Activated CD4-positive, alpha-beta T cell treated with anti-CD3 and anti-CD28 coated beads for 1 hour (primary cell): ENCODE measurements at places on chromosomes 5 and 9.

DNA sequence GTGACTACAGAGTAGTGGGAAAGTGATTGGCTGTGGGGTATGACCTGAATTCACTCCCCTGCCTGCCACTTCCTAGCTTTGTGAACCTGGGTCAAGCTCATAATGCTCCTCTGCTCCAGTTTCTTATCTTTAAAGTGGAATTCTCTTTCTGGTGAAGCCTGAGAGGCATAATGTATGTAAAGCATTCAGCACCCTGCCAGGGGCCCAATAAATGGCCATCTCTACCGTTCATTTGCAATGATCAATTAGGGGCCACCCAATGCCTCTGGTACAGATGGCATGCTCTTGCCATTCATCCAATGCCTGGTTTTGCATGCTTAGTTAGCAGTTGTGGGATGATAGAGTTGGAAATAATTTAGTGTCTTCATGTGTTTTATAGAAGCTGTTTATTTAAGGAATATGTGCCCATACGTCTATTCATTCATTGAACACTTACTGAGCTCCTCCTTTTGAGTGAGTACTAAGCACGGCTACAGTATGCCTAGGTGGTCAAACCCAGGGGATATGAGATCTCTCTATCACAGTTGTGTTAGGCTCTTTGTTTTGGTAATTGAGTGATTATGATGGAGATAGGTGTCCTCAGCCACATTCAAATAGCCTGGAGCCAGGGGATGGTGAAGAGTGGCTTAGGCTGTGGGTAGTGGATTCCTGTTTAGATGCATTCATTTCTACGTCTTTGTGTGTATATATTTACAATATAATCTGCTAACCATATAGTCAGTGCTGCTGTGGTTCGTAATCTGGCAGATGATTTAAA, 15.3 kb downstream of the ZNF462 start:
- DNase-seq, result no peak

DNA sequence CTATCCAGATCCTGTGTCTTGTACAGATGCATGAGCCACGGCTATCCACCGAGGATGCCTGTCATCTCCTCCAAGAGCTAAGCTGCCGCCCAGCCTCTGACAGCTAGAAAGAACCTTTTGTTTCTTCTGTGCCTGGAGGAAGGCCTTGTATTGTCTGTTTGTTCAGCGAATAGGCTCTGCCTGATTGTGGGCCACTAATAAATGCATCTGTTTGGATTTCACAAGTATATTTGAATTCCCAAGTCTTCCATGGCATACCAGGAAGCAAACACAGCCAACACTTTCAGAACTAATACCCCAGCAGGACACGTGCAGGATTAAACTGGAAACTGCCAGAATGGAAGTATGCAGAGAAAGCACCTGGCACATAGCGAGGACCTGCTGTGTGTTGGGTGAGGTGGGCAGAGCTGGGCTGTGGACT, 92.7 kb upstream of the NEURL1B start:
- DNase-seq, result no peak

- peak; percentile 32 for DNase-seq
These were observed 38.7 kb downstream of the NLN start for GRCh38 chr5:65760504-65761275.

DNA sequence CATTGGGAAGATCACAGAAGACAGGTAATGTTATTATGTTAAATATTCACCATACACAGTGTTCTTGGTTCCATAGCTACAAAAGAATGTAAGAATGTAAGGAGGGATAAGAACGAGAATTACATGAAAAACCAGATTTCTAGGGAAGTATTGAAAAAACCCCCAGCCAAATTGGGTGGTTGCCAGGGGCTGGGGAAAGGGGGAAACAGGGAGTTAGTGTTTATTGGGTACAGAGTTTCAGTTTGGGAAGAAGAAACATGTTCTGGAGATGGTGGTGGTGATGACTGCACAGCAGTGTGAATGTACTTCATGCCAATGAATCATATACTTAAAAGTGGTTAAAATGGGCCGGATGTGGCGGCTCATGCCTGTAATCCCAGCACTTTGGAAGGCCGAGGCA, 40.3 kb downstream of the GLRX start:
- DNase-seq, result no peak

DNA sequence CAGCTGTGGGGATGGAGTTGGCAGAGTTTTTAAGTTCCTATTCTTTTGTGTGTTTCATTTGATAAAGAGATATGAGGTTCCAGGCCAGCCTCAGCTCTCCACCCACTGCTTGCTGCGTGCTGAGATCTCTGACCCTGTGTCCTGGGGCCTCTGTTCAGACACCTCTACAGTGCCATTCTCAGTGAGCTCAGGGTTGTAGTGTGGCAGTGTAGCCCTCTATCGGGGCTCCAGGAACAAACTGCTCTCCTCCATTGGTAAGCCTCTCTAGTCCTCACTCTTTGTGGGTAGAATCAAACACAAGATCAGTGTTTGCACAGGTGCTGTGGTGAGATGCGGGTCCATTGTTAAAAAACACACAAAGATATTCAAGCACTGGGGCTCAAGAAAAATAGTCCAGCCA, 386.6 kb upstream of the RPS23 start:
- no peak for DNase-seq

GRCh38 chr5:179610109-179610902, 13.2 kb downstream of the HNRNPH1 start:
- DNase-seq, result no peak

GRCh38 chr5:138663009-138663408, 87.8 kb upstream of the HSPA9 start:
- DNase-seq, result no peak

- no peak for DNase-seq
These were observed 203.1 kb upstream of the ARRDC3 start for GRCh38 chr5:91586232-91586631.

- no peak for DNase-seq
These were observed 90.9 kb downstream of the ANKRD55 start for GRCh38 chr5:56142233-56142613.

- DNase-seq, result no peak
These were observed 33.8 kb downstream of the PHF2 start for GRCh38 chr9:93610206-93610605.

- no peak for DNase-seq
These were observed 18.9 kb downstream of the ZNF354A start for GRCh38 chr5:178711572-178711971.

DNA sequence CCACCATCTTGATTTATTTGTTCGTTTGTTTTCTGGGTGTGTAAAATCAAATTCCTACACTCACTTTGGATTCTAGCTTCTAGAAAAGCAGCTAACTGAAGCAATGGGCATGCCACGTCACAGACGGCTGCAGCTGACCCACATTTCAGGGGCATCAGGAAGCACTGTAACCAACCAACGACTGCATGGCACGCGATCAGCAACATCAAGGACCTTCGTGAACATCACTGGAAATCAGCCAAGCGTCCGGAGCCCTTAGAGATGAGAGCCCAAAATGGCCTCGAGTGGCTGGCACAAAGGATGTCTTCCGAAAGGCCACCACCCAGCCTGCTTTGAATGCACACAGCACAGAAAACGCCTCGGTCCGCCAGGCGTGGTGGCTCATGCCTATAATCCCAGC, 191.1 kb downstream of the OLFM1 start:
- DNase-seq, result no peak

DNA sequence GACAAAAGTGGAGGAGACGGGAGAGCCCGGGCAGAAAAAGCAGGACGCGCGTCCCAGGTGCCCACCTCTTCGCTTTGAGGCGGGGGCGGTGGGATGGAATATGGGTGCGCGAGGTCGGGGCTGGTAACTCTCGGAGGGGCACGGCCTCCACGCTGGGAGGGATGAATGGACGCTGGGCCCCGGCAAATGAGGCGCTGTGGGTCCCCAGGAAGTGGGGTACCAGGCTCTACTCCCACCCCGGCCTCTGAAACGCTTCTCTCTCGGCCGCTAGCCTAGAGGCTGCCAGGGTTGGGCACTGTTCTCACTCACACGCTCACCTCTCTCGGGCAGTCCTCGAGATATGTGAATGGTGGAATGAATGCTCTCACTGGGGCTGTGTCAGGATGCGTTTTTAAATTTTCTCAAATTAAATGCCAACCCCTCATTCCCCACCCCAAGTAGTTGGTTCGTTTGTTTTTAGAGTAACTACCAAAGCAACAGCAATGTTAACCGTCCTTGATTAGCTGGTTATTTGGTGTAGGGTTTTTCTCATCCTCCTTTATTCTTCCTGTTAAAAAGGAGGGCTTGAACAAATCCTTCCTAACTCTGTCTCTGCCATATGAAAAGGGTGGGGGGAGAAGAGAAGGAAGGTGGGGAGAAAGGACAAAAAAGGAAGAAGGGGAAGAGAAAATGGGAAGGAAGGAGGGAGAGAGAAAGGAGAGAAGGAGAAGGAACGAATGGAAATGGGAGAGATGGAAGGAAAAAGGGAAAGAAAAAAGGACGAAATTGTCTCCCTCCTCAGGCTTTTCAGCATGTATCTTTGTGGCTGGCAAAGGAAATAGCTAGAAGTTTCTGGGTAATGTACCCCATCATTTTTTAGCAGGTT, 1.3 kb upstream of the EBF1 start:
- no peak for DNase-seq

DNA sequence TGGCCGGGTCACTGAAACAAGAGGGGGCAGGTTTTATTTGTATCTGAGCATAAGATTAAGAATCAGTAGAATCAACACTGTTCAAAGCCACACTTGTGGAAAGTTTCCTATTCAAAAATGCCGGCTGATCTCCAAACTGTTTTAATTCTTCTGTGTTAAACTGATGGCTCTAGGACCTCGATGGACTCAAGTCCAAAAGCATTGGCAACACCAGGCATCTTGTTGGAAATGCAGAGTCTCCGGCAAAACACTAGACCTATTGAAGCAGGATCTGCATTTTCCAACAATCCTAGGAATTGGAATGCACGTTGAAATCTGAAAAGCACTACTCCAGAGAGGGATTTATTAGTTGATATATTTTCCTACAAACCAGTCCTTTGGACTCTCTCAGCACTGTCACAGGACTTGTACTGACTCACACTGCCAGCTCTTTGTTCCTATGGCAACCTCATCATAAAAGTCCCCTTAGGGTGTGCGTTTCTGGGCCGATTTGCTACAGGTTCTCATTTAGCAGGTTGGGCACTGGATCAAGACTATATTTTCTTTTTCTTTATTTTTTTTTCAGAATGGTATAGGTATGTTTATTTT, 48.1 kb upstream of the PCA3 start:
- DNase-seq, result no peak

- DNase-seq, result no peak
These were observed 9.5 kb upstream of the IL3 start for GRCh38 chr5:132050661-132051552.

DNA sequence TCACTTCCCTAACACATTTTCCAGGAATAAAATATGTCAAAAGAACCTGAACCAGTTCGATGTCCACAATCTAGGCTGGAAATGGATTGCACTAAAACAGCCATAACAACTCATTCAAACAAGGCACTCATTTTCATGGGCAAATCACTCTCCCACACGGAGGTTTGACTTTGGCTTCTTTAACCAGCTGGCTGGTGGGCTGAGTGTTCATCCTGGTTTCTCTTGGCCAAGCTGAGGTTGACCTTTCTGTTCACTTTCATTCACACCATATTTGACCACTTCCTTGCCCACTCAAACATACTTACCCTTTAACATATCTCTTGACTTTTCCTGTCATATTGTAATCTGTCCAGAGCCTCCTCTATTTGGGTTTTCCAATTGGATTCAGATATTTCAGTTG, 5.4 kb downstream of the IL7R start:
- DNase-seq, result no peak

- DNase-seq, result no peak
These were observed 26.7 kb downstream of the FAM219A start for GRCh38 chr9:34431667-34432066.

GRCh38 chr5:160475864-160476438, 54.3 kb downstream of the PTTG1 start:
- DNase-seq, result no peak

DNA sequence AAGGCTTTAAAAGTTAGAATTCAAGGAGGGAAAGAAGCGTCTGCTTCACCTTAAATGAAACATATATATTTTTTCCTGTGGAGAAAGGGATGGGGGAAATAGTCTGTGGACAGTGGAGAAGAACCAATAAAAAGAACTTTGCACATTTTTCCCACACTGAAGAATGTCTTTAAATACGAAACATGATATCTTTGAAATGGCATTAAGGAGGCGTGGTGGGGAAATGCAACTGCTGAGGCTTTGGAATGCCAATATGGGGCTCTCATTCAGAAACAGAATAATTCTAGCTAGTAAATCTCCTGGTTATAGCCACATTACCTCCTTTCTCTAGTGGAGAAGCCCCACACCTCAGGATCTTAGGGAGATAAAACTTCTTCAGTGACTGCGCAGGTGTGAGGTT, 46.8 kb downstream of the TNC start:
- DNase-seq, result no peak

- no peak for DNase-seq
These were observed 67.8 kb downstream of the MED27 start for GRCh38 chr9:132011896-132012295.

GRCh38 chr5:68122439-68123328, 92.9 kb upstream of the PIK3R1 start:
- DNase-seq, result no peak

- DNase-seq, result no peak
These were observed 466.7 kb downstream of the ACTL7B start for GRCh38 chr9:108389056-108389455.

DNA sequence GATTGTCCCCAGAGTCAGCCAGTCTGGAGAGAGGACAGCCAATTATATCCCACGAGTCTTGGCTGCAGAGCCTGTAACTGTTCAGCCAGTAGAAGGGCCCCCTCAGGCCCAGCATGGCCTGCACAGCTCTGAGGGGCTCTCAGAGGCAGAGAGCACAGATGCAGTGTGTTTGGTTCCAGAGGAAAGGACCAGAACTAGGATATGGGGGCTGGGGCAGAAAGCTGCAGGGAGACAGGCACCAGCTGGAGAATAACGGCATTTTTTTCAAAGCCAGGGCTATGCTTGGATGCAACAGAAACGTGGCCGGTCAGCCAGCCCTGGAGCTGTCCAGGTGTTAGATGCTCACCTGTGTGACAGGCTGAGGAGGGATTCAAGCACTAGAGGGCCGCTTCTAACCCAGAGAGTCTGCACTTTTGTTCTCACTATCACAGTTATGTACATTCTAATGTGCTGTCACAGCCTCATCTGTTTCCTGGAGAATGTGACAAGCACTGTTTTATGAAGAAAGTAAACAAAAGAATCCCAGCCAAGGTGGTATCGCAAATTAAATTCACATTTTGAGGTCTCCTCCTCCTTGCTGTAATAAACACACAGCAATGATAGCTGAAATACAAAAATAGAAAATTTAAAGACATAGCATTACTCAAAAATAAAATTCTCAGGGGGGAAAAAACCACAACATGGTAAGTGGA, 96.5 kb downstream of the GABBR2 start:
- no peak for DNase-seq

- DNase-seq, result no peak
These were observed 252.7 kb upstream of the GRIA1 start for GRCh38 chr5:153237671-153238332.

GRCh38 chr9:129237803-129238202, 59.7 kb upstream of the IER5L start:
- no peak for DNase-seq

DNA sequence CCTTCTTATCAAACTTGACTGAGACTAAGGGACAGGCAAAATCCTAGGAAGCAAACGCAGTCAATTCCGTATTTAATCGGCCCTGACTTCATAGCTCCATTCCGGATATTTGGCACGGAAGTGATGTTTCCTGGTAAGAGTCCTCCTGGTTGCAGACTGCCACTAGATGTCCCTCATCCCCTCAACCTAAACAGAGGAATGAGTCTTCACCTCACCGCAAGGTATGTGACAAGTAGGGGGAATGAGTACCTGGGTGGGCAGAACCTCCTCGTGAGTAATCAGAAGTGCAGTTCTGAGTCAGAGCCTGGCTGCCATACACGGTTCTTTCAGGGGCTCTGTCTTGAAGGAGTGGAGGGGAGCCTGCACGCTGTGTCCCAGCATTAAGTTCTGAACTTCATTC, 173.6 kb downstream of the MUSK start:
- DNase-seq, result no peak

- no peak for DNase-seq
These were observed 928 bp upstream of the SELENOP start for GRCh38 chr5:42812620-42813019.
